ENCODE measurements at places on chromosomes 2 and 18. TPM values are rescaled to one million over a fixed set of nuclear protein-coding genes. Genes with fewer than 3 reads are reported as not detected.
A peak's percentile ranks its signal among the peaks of the same experiment; 100 is the strongest.

SERPINB7 gene
- not detected for total RNA-seq

DNA sequence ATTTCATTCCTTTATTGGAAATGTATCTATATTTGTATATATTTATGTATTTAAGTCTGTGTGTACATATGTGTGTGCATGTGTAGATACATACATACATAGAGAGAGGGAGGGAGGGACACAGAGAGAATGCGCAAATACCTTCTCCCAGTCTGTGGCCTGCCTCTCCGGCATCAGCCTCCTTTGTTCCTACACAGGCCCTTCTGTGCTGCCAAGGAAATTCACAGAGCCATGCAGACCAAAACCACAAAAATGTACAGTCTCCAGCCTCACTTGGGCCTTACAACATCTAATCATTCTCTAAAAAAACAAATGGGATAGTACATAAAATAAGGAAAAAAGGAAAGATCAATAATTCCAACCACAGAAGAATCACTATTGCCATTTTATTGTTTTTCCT is 8.8 kb upstream of the CRACDL start:
- H3K27ac ChIP-seq, result no peak overlapping the region
- H3K27me3 ChIP-seq, result no peaks in the 10 kb centered on the region
- H3K36me3 ChIP-seq, result no peaks in the 10 kb centered on the region
- no peak for DNase-seq

- H3K27ac ChIP-seq, result peak overlapping the region; percentile 100
- H3K4me1 ChIP-seq, result peaks cover 18% of the 10 kb centered on the region
- H3K4me3 ChIP-seq, result peak overlapping the region; percentile 90
Observed at GRCh38 chr18:3595369-3596273, 145.6 kb downstream of the TGIF1 start.

DNA sequence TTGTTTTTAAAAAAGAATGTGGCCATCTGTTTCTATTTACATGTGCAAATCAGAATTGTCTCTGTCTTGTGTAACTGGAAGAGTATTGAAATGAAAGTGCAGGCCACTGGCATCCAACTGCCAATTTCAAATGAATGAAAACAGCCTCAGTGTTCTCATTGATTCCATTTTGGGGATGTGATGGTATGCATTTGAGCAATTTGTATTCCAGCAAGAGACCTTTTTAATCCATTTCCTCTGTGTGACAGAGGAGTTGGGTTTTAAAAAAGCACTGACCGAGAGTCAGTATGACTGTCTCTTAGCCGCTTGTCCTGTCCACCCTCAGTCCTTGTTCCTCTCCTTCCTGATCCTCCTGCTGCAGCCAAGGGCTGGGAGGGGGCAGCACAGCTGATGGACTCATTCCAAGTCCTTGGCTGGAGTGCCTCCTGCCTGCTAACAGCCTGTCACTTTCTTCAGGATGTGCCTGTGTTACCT is 50.0 kb downstream of the ASAP2 start:
- H3K27me3 ChIP-seq, result no peaks in the 10 kb centered on the region
- peak; percentile 35 for DNase-seq
- no peak overlapping the region for H3K4me3 ChIP-seq
- H3K4me1 ChIP-seq, result peaks cover 22% of the 10 kb centered on the region
- H3K27ac ChIP-seq, result no peak overlapping the region

DNA sequence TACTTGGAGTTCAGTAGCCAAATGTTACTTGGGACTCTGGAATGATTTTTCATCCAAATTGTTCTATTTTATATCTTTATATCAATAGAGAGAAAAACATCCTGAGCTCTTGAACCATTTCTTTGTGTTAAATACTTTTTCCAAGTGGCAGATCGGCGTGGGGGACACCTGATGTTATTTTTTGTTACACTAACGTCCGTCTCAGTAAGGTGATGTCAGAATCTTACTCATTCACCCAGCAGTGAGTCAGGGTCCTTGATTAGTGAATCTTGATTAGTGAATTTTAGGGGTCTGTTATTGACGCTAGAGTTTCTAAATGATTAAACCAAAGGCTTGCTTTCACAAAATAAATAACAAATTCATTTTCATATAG is 1.7 kb downstream of the MIB1 start:
- H3K27ac ChIP-seq, result peak overlapping the region; percentile 94

GRCh38 chr2:230324503-230324902 is 2.5 kb upstream of the SP140L start:
- no peak overlapping the region for H3K27ac ChIP-seq
- no peaks in the 10 kb centered on the region for H3K36me3 ChIP-seq
- H3K4me3 ChIP-seq, result no peak overlapping the region
- DNase-seq, result peak; percentile 11
- H3K27me3 ChIP-seq, result no peaks in the 10 kb centered on the region

DNA sequence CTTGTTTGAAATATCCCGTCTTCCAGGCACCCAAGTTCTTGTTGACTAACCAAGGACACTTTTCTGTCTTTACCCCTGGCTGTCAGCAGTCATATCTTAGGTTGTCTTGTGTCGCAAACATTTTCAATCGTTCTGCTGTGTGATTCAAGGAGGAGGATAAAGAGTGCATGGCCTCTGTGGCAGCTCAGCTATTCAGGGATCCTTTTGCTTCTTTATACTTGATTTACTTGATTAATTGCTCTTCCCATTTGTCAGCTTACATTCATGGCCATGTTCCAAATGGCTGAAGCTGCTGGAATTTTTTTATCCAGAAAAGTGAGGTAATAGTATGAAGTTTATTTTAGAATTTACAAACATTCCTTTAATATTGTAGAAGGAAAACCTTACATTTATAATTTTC is 97.3 kb upstream of the FZD5 start:
- H3K4me3 ChIP-seq, result no peak overlapping the region
- peaks cover 33% of the 10 kb centered on the region for H3K4me1 ChIP-seq
- no peak overlapping the region for H3K27ac ChIP-seq
- no peak for DNase-seq
- no peaks in the 10 kb centered on the region for H3K36me3 ChIP-seq

GRCh38 chr2:1993711-1994682 is 249.7 kb upstream of the PXDN start:
- peaks cover 36% of the 10 kb centered on the region for H3K27me3 ChIP-seq
- no peak overlapping the region for H3K4me3 ChIP-seq
- H3K27ac ChIP-seq, result no peak overlapping the region
